ENCODE measurements at places on chromosomes 12 and 14.

GRCh38 chr14:51865953-51866747, 5.7 kb downstream of the GNG2 start:
- DNase-seq: no peak

- peak; percentile 10 for DNase-seq
Observed at GRCh38 chr12:66129934-66130266, 650 bp downstream of the LLPH start.

DNA sequence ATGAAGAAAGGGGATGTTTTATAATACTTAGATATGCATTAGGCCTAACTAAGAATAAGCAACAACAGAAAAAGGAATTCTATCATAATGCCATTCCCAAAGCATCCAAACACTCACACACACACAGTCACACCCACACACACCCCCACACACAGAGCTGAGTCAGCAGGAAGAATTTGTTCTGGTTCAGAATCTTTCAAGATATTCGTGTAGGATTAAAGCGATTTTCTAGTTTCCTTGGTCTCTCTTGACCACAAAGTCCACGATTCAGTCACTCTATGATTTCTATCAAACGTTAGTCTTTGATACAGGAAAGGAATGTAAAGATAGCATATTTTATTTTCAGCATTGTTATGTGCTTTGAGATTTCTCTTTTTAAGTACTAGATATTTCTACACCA, 382.6 kb upstream of the DCN start:
- no peak for DNase-seq

DNA sequence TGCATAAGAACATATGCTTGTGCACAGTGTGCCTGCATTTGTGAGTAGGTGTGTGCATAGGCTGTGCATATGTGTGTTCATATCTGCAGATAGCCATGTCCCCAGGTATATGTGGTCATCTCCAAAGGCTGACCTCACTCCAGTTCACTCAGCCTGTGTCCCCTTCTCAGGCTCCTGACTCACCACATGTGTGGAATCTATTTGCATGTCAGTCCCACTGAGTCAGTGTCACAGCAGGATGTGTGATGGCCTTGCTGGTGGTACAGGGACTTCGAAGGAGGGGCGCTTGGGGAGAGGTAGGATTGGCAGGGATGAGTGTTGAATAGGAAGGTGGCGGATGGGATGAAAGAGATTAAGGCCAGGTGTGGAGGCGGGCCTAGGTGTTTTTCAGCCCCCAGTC, 35.5 kb downstream of the KRT80 start:
- no peak for DNase-seq

- no peak for DNase-seq
Observed at GRCh38 chr14:37369425-37369824, 171.7 kb downstream of the MIPOL1 start.

DNA sequence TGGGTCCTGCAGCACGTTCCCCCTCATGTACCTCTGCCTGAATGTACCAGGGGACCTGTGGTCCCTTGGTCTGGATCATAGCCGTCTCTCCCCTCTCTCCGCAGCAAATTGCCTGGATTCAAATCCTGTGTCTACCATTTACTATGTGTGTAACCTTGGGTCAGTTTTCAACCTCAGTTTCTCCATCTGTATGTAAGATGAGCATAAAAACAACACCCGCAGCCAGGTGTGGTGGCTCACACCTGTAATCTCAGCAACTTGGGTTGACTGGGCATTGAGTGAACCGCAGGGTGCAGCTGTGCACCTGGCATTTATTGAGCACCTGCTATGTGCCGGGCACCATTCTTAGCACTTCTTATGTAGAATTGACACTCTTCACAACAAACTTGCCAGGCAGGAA, 14.1 kb downstream of the CYP46A1 start:
- DNase-seq: no peak

Data from SJSA1 (cell line).